ENCODE measurements at places on chromosomes 3 and 15. TPM values are rescaled to one million over a fixed set of nuclear protein-coding genes. Genes with fewer than 3 reads are reported as not detected.
A peak's percentile ranks its signal among the peaks of the same experiment; 100 is the strongest.

- DNase-seq = no peak
Observed at GRCh38 chr15:96804754-96805153, 474.3 kb downstream of the NR2F2 start.

DNA sequence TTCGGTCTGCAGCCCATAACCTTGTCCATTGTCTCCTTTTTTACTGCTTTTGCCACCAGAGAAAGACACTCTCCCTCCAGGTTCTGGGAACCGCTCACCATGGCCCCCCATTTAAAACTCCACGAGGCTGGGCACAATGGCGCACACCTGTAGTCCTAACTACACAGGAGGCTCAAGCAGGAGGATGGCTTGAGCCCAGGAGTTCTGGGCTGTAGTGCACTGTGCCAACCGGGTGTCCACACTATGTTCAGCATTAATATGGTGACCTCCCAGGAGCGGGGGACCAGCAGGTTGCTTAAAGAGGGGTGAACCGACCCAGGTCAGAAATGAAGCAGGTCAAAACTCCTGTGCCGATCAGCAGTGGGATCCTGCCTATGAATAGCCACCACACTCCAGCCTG lies 28.0 kb upstream of the IDH2 start:
- DNase-seq = no peak

DNA sequence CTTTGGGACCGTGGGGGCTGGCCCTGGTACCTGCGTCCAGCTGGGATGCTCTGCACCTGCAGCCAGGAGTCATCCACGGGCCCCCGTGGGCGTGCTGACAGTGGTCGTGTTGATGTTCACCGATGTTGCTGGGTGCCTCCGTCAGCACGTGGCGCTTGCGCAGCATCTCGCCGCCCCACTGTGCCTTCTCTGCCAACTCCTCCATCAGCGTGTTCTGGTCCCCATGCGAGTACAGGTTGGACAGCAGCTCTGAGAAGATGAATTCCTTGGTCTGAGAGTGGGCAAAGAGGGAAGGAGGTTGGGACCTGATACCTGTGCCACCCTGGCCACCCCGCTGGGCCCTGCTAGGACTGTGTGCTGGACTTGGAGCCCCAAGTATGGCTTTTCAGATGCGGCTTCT lies 61.4 kb downstream of the ADAMTS7 start:
- no peak for DNase-seq

GRCh38 chr15:90840954-90841353 lies 27.4 kb upstream of the FURIN start:
- DNase-seq = no peak

The CSTA gene
- polyA plus RNA-seq = 0.25 TPM

DNA sequence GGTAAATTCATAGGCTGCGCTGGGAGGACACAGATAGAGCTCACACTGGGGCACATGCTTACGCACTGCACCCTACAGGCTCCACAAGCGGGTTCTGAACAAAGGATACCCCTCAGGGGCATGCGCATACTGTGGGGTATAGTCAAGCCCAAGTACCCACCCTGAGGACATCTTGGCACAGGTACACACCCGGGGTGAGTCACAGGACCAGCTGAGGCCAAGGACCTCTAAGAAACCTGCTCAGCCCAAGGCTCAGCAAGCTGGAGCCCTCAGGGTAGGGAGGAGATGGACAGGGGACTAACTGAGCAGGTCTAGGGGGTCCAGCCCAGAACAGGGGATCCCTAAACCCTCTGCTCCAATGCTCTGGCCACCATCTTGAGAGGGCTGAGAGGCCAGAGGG lies 3.3 kb downstream of the SHISA5 start:
- no peak for DNase-seq

DNA sequence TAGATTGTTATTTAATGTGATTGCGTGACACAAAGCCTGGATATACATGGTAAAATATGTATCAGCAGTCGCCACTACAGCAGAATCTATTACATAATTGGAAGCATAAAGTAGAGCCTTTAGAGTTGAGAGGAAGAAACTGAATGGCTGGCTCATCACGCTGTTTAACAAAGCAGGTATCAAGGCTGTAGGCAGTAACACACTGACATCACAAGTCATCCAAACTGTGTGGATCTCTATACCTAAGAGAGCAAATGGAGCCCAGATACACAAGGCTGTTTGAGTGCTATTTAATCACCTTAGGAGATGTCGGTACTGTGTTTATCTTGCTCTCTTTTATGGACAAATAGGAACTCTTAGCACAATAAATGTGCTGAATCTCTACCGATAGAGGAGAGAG lies 864.4 kb downstream of the VGLL3 start:
- no peak for DNase-seq

The ALG1L2 gene
- polyA plus RNA-seq = 1.3 TPM

The ISLR gene
- 142 TPM for polyA plus RNA-seq

- DNase-seq = no peak
Observed at GRCh38 chr3:135471911-135472310, 493.6 kb upstream of the PPP2R3A start.

DNA sequence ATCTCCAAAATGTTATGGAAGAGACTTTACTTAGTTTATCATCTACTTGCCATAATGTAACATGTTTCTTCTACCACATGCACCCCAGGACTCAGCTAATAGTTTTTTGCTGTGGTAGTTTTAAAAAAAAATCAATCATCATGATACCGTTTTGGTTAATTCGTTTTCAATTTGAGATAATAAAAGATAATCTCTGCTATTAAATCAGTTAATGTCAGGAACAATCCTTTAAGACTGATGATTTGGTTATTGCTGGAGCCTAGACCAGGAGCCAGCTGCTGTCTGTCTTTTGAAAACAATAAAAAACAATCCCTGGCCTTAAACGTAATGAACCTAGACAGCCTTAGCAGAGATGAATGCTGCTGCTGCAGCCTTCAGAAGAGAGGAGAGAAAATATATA lies 403.7 kb downstream of the OXSM start:
- no peak for DNase-seq

- no peak for DNase-seq
Observed at GRCh38 chr3:102112704-102113230, 263.5 kb downstream of the NFKBIZ start.

DNA sequence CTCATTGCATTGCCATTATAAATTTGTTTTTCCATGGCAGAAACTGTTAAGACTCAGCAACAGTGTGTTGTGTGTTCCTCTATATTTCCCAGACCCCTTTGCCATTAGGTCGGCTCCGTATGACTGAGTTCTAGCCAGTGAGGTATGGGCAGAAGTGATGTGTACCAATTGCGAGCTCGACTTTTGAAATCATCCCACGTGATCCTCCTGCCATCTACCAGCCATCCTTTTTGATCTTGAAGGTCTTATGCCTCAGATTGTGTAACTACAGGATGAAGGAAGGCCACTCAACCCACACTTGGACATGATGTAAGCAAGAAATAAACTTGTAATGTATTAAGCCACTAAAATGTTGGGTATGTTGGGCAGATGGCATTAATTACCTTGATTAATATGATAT lies 562.3 kb downstream of the PDCD6IP start:
- DNase-seq = no peak

The MCF2L2 gene
- 0.25 TPM for polyA plus RNA-seq

GRCh38 chr3:25344670-25345069 lies 83.4 kb upstream of the RARB start:
- peak; percentile 32 for DNase-seq

- DNase-seq = no peak
Observed at GRCh38 chr15:42163947-42164550, 7.6 kb upstream of the PLA2G4F start.

Data from forelimb muscle (tissue), 1 donor.